ENCODE measurements at places on chromosomes 11 and 22.

GRCh38 chr11:35980686-35981390 is 37.0 kb downstream of the LDLRAD3 start:
- DNase-seq = no peak

DNA sequence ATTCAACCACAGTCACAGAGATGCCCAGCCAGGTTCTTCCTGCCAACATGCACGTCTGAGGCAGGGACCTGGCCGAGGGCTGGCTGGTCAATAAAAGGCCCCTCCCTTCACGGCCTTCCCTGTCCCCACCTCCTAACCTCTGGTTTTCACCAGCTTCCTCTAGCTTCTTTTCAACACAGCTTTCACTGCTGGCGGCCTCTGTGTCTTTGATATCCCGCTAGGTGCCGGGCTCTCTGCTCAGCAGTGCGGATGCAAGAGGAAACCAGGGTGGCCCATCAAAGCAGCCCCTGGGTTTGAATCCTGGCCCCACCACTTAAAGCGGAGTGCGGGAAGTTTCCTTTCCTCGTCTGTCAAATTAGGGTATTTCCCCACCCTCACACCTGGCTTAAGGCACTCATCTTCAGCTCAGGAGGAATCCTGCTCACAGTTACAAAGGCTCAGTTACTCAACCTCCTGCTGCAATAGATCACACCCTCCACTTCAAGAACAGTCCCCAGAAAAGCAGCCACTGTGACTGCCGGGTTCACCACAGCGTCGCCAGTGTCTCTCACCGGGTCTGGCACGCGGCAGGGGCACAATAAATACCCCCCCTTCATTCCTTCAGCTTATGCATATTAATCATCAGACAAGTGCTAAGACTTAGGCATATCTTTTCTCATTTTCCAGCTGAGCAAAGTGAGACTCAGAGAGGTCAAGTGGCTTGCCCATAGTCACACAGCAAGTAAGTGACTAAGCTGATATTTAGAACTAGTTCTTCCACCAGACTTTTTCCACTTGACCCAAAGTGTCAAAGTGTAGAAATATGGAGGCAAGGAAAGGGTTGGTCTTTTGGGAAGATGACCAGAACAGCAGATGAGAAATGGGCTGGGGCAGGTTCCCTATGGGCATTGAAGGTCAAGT is 45.7 kb downstream of the TXN2 start:
- DNase-seq = peak; percentile 61

- DNase-seq = no peak
Observed at GRCh38 chr11:68641880-68642279, 42.5 kb upstream of the GAL start.

GRCh38 chr22:45603619-45604018 is 68.0 kb upstream of the ATXN10 start:
- no peak for DNase-seq

DNA sequence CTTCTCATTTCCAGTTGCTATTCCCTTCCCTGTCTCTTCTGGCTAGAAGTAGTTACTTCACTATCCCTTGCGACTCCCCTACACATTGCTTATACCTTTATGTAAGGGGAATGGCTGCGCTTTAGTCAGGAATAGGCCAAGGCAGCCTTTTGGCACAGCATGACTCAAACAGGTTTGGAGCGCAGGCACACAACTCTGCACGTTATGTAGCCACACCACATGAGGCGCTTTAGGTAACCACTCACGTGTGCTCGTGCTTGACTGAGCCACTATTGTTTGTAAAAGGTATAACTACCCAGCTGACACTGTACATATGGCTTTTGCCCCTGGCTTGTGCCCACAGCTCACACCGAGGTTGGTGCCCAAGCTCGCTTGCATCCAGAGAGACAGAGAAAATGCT is 46.7 kb upstream of the LIPT2 start:
- DNase-seq = no peak

GRCh38 chr11:130144141-130144540 is 15.4 kb upstream of the ST14 start:
- DNase-seq = no peak

DNA sequence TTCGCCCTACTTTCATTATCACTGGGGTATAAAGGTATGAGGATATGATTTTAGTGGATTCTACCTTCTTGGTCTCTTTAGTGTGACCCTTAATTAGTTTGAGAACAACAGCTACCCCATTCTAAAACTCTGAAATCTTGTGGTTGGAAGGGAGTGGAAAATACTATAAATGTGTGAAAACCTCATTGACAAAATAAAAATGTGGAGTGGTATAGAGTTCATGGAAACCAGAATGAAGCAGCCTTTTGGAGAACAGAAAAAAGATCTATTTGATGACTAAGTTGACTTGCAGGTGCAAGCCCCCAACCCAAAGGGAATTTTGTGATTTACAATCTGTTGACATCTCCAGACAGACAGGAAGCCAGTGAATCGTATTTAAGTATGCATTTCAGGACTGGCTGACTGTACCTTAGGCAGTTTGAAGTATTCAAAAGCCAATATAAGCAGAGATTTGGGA is 75.8 kb downstream of the GAS2 start:
- DNase-seq = no peak

GRCh38 chr11:66151273-66151672 is 81.2 kb downstream of the PACS1 start:
- DNase-seq = no peak

DNA sequence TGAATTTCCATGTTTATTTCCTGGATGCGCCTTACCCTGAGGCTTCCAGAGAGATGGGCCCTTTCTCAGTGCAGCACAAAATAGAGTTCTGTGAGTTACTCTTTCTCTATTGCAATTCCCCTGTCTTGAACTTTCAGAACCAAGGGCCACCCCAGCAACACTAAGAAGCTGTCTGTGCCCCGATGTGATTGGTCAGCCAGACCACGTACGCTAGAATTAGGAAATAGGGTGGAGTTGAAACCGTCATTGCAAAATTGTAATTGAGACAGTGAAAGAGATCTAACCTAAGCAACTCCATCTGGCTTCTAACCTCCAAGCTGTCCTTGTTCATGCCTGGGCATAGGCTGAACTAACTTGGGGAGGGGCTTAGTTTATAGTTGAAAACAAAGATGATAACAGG is 981.3 kb downstream of the OPCML start:
- no peak for DNase-seq

- peak; percentile 56 for DNase-seq
Observed at GRCh38 chr22:41857155-41857859, 24.4 kb downstream of the SREBF2 start.

DNA sequence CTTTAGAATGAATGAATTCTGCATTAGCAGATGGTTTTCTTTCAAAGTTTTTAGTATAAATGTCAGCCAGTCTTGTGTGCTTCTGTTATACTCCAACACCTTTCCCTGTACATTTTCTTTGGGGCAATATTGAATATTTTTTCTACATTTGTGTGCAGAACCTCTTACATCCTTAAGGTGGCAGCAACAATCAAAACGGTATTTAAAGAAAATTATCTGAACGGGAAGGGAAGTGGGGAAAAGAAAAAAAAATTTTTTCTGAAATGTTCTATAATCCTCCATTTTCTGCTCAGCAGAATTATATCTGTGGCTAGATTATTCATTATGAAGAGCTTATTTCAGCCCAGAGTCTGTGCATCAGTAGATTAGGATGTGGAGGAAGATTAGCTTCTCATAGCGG is 347.3 kb upstream of the RAG2 start:
- no peak for DNase-seq

DNA sequence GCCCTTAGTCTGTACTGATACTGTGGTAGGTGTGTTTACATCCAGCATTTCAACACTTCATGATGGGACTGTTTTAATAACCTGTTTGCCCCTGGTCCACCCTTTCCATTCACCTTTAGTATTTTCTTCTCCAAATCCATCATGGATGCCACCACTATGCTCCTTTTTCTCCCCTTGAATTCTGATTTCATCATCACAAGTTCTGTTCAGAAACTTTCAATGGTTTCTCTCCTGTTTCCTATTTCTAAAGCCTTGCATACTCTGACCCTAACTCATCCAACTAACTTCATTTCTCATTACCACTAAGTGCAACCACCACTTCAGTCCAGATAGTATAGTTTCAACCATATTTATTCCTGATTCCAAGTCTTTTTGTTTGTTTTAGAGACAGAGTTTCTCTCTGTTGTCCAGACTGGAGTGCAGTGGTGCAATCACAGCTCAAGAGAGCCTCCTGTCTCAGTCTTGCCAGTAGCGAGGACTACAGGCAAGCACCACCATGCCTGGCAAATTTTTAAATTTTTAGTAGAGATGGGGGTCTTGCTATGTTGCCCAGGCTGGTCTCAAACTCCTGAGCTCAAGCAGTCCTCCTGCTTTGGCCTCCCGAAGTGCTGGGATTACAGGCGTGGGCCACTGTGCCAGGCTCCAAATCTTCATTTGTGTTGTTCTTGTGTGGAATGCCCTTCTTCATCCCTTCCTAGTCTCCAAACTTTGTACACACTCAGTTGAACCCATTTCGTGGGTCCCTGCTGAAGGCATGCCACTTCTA is 1.2 kb upstream of the LIN7C start:
- DNase-seq = no peak

DNA sequence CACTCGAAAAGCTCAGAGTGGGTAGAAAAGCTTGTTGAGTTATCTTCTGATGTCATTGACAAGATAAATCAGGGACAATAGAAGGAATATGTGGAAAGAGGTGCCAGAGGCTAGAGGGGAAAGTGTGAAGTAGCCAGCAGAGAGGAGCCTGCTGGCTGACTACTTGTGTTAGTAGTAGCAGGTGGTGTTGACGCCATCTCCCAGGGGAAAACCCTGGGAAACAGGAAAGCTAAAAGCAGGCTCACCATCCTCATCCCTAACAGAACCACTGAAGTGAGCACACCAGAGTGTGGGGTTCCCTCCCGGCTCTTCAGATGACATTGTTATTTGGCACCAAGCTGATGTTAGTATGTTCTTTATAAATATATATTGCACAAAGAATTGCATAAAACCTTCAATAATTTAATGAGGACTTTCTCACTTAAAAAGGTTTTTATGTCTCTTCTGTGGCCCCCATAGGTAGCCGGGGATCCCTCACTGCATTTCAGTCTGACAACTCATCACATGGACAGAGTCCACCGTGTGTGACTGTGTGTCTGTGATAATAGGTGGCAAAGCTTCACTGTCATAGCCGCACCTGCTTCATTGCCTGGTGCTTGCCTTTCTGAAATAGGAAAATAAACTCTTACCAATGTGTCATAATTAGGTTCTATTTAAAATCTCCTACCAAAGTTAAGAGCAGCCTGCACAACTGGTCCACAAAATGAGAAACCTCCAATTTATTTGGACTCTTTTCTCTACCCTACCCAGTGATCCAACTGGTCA is 63.2 kb upstream of the TOP3B start:
- DNase-seq = no peak

GRCh38 chr11:65718964-65719492 is 1.6 kb downstream of the RNASEH2C start:
- DNase-seq = no peak

DNA sequence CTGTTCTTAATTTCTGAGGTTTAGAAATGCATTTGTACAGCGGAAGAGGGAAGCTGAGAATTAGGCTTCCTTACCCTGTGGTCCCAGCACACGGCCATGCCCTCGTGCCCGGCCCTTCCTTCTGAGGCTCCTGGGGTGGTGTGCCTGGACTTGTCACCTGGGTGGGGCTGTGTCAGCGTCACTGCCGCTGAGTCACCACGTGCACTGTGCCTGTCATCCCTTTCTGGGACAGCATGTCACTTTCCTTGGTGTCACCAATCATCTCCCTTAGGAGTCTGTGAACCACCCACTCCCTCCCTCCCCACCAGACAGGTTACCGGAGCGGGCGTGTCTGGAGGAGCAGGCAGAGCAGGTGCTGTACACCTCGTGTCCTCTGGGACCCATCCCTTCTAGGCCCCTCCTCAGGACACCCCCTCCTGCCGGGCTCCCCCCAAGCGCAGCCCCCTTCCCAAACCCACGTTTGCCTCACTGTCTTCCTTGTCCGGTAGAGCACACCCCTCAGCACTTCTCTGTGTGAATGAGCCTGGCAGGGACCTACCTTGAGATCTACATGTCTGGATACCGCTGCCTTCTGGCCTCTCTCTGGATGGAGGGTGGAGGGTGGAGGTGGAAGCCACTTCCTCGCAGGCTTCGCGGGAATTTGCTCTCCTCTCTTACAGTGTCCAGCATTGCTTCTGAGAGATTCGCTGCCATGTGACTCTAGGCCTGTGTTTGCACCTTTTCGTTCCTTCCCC is 367.6 kb downstream of the TBC1D22A start:
- no peak for DNase-seq

GRCh38 chr22:33828302-33828701 is 92.0 kb downstream of the LARGE1 start:
- no peak for DNase-seq

GRCh38 chr11:117752721-117753237 is 44.2 kb downstream of the DSCAML1 start:
- no peak for DNase-seq

DNA sequence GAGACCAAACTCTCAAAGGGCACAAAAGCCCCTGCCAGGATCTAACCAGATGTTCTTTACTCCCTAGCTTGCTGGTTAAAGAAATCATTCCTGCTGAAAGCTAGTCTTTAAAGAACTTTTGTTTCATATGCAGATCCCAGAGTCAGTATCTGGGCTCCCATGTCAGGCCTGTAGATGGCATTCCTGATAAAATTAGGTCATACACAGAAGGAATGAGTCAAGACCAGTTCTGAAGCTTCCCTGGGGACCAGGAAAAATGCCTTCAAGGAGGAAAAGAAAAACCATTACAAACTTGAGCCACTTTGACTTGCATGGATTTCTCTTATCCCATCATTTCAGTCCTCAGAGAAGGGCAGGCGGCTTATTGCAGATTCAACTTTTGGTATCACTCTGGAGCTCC is 5.9 kb downstream of the DBX1 start:
- DNase-seq = no peak

DNA sequence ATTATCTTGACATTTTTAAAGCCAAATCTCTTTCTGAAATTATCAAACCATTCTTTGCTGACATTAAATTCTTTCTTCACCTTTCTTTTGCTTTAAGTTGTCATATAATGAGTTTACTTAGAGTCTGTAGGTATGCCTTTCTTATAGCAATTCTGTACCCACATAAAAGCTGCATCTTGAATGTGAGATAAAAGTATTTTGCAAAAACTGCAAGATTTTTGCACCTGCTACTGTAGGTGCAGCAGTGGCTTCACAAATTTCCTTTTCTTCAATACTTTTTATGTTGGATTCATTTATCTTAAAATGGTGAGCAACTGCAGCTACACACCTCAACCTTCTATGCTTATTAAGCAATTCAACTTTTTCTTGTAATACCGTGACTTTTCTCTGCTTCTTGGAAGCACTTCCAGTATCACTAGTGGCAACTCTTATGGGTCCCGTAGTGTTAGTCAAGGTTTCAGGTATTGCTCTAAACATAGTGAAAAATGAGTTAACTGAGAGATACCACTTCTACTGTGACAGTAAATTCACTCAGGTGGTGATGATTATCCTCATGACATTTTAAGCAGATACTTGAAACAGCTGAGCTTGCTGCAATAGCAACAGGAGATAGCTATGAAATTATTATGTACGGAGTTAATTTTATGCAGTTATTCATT is 18.8 kb downstream of the ZFP91 start:
- no peak for DNase-seq
